NB4 (cell line): ENCODE measurements at places on chromosomes 5 and 9.

- DNase-seq: no peak
Measured at GRCh38 chr5:147396070-147396823, 113.6 kb downstream of the DPYSL3 start.

- no peak for DNase-seq
Measured at GRCh38 chr5:74587300-74587699, 53.2 kb downstream of the ENC1 start.

GRCh38 chr9:112029921-112030444 lies 133.4 kb downstream of the UGCG start:
- DNase-seq: no peak

GRCh38 chr9:3848445-3849114 lies 322.8 kb upstream of the RFX3 start:
- DNase-seq: peak; percentile 66

- no peak for DNase-seq
Measured at GRCh38 chr9:30771760-30772159, 1612.7 kb upstream of the ACO1 start.

DNA sequence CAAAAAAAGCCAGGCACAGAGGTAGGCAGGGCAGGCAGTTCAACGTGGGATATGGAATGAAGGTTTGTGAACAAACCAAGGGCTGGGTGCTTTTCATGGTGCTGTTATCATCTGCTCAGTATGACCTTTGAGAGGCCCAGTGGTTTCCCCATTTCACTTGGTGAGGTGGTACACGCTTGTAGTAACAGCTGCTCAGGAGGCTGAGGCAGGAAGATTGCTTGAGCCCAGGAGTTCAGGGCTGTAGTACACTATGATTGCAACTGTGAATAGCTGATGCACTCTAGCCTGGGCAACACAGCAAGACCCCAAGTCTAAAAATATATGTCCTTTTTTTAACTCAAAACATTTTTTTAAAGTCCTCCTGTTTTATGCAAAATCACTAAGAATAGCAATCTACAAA lies 174.8 kb downstream of the ENC1 start:
- DNase-seq: no peak

DNA sequence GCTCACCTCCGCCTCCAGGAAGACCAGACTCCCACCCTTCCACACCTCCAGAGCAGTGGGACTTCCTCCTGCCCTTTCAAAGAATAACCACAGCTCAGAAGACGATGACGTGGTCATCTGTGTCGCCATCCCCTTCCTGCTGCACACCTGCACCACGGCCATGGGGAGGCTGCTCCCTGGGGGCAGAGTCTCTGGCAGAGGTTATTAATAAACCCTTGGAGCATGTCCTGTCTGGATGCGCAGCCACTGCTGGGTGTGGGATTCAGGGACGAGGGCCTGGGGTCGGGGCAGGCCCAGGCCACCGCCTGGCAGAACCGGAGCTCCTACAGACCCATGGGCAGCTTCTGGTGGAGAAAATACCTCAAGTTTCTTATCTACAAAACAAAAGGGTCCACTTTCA lies 5.0 kb downstream of the PAEP start:
- DNase-seq: no peak

- DNase-seq: no peak
Measured at GRCh38 chr5:149366169-149366729, 8.4 kb downstream of the PCYOX1L start.

- no peak for DNase-seq
Measured at GRCh38 chr9:10212702-10213101, 400.1 kb downstream of the PTPRD start.

DNA sequence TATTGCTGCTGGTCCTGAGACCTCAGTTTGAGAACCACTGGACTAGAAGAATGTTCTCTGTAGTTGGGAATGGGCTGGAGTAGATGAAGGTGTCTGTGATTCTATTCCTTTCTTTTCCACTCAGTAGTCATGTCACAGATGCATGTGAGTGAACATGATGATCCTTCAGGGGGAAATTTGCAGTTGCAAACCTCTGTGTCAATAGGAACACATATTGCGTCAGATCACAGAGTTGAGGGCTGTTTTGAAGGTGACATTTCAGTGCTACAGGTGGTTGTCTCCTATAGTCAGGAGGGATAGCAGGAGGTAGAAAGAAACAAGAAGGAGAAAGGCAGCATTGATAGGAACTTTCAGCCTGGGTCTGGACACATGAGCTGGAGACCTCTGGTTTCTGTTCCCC lies 239.3 kb downstream of the ARHGEF28 start:
- DNase-seq: no peak

GRCh38 chr5:143126174-143127019 lies 277.1 kb downstream of the NR3C1 start:
- DNase-seq: no peak

DNA sequence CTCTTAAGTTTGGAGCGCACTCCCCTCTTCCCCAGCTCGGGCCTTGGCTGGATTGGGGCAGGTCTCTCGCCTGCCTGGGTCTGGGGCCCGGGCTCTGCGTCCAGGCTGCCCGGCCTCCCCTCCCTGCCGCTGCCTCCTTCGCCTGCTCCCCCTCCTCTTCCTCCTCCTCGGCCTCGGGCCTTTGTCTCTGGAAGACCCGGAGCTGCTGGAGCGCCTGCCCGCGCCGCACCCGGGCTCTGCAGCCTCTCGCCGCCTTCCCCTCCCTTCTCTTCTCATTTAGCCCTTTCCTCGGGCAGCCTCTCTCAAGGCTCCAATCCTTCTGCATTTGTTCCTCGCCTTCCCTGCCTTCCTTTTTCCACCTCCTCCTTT lies 218.5 kb downstream of the C9orf50 start:
- no peak for DNase-seq
